ENCODE measurements at places on chromosomes 12 and 14.
A peak's percentile ranks its signal among the peaks of the same experiment; 100 is the strongest.

DNA sequence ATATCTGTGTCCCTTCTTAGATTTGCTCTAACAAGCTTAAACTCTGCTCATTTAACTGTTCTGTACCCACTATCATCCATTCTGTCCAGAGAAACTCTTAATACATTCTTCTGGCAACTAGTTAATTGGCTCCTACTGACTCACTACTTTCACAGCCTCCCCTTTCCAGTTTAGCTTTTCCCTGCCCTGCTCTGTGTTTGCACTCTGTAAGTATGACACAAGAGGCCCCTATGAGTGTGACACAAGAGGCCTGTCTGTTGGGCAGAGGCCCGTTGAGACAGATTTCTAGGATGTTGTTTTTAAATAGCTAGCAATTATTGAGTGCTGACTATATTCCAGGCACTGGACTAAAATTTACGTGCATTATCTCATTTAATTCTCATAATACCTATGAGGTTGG lies 246.0 kb upstream of the DAAM1 start:
- DNase-seq: no peak

DNA sequence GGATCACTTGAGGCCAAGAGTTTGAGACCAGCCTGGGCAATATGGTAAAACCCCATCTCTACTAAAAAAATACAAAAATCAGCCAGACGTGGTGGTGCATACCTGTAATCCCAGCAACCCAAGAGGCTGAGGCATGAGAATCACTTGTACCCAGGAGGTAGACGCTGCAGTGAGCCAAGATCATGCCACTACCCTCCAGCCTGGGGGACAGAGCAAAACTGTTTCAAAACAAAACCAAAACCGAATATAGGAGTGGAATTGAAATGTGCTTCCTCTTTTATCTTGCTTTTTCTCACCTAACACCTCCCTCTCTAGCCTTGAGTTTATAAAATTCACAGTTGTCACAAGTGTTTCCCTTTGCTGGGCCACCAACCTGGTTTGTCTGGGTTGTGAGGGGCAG lies 181.9 kb downstream of the PAH start:
- DNase-seq: peak; percentile 57

GRCh38 chr12:4817880-4818279 lies 91.8 kb upstream of the KCNA1 start:
- no peak for DNase-seq

GRCh38 chr12:96886998-96887677 lies 19.9 kb upstream of the NEDD1 start:
- DNase-seq: no peak

GRCh38 chr12:25332143-25332542 lies 81.4 kb upstream of the KRAS start:
- DNase-seq: peak; percentile 12

DNA sequence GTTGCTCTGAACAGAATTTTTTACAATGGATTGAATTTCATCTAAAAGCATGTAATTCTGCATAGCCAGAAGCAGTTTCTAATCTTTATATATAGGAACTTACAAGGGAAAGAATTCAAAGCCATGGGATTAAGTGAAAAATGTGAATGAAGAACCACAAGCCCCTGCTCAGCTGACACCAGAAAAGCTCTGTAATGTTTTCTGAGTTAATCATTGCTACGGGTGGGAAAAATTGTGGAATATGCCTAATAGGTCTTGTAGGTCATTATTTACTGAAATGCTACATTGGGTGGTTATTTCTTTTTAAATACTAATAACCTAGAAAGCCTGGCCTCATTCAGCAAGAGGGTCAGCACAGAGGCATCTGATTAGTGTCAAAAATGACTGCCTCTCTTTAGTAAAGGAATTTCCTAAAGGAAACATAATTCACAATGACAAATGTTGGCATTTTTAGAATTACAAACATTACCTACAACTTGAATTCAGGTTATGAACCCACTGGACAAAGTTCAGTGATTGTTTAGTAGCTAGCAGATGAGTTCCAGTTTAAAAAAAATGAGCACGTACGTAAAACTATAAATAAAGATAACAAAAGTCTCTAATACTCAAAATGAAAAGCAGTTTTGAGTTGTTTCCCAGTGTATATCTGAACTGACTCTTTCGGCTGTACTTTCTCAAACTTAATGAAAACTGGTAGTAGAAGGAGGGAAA lies 75.3 kb downstream of the BMP4 start:
- peak; percentile 21 for DNase-seq
